ENCODE measurements at places on chromosomes 5 and 9. TPM values are rescaled to one million over a fixed set of nuclear protein-coding genes. Genes with fewer than 3 reads are reported as not detected.

- no peak for DNase-seq
Observed at GRCh38 chr5:117943541-117943940, 1044.8 kb downstream of the DTWD2 start.

DNA sequence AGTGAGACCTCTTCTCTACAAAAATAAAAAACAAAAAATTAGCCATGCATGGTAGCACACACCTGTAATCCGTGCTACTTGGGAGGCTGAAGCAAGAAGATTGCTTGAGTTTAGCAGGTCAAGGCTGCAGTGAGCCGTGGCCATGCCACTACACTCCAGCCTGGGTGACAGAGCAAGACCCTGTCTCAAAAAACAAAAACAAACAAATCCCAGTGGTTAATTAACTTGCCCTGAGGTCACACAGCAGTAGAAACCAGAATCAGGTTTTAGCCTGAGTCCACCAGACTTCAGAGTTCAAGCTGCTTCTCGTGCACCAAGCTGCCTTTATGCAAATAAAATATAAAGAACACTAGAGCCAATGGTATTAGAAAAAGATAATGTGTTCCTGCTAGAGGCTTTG, 169.7 kb downstream of the GOLPH3 start:
- DNase-seq, result no peak

DNA sequence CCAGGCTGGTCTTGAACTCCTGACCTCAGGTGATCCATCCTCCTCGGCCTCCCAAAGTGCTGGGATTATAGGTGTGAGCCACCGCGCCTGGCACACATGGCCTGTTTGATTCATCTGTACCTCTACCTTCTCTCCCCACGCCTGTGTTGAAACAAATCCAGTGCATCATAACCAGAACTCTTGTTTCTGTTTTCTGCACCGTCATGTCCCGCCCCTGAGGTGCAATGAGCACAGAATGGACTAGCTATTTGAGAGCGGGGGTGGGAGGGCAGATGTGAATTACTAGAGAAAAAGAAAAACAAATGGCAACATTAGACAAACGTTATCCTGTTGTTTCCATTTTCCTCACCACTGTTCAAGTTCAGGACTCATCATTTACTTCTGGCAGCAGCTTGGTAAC, 10.7 kb upstream of the FAM193B start:
- DNase-seq, result no peak

GRCh38 chr5:150945486-150945885, 40.7 kb upstream of the ZNF300 start:
- peak; percentile 16 for DNase-seq

DNA sequence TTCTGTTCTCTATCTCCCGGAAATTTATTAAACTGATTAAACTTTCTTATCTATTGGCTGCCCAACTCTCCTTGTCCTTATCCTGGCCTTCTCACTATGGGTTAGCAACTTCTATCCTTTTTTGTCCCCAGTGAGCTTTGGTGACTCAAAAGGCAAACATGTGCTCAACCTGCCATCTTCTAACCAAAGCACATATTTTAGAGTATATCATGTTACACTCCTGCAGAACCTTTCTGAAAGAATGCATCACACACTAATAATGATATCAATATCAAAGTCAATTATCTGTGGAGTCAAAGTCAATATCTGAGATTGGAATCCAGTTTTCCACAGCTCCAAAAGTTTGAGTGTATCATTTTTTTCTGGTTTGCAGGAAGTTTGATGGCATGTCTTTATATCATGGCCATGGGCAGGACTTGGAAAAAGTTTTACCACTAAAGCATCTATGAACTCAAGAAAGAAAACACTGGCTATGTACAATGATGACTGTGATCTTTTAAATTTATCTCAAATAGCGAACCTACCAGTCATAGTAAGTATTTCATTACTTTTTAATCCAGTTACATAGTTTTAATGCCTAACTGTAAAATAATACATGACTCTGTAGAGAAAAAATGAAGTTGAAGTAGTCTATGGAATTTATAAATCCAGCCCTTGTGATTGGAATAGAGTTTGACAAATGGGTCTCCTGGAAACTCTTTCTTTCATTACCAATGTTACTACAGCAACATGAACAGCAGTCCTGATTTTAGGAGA, 166.8 kb downstream of the DROSHA start:
- DNase-seq, result no peak

DNA sequence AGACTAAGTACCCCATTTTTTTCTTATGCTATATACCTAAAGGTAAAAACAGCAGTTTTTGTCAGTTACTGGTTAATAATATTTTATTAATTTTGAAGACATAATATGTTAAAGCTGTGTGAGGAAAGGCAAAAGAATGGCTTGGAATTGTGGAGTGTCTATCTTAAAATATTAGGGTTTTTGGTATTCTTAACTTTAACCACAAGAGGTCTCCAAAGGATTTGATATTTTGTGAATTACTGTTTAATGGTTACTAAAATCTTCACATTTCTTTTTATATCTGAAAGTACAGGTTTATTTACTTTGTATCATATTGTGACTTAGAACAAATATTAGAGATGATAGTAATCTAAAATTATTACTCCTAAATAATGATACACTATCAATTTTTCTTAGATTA, 32.0 kb upstream of the DHFR start:
- peak; percentile 21 for DNase-seq

- peak; percentile 82 for DNase-seq
Observed at GRCh38 chr9:123375469-123376132, 19.6 kb downstream of the CRB2 start.

DNA sequence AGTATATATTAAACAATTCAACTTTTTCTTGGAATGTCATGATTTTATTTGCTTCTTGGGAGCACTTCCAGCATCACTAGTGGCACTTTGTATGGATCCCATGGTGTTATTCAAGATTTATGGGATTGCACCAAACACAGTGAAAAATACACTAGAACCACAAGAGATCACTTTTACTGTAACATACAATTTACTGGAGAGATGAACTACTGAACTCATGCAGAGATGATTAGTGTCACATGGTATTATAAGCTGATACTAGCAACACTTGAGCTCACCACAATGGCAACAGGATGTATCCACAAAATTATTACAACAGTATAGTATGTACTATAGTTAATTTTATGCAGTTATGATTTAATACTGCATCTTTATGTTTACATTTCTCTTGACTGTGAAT, 16.3 kb upstream of the SLC36A2 start:
- DNase-seq, result no peak

DNA sequence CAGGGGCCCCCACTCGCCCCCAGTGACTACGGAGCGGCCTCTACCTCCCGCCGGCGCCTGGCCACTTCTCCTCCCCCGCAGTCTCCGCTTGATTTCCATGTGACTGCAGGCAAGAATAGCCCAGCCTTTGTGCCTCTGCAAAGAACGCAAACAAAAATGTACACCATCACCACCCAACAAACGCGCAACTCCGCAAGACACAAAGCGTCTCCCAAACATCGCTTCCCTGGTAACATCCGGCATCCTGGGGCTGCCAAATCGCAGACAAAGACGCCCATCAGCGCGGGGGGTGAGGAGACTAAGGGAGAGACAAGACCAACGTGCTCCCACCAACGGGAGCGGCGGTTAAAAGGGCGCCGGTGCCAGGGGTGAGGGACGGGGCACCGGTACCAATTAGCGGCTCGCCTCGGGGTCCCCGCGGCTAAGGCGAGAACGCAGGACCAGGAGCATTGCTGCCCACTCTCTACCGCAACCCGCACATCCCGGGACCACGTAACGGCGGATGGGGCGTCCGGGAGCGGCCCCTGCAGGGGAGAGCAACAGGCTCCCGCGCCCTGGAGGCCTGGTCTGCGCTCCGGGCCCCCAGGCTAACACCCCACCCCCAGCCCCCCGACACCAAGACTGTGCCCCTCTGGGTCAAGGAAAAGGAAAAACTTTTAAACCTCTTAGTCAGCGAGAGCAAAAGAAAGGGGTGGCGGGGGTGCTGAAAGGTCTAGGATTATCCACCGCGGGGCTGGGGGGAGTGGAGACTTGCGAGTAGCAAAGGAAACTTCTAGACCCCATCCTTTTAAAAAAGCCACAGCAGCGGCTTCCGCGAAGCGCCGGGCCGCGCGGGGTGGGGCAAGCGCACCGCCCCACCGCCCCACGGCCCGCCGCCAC, 885 bp downstream of the MPDZ start:
- DNase-seq, result peak; percentile 51

DNA sequence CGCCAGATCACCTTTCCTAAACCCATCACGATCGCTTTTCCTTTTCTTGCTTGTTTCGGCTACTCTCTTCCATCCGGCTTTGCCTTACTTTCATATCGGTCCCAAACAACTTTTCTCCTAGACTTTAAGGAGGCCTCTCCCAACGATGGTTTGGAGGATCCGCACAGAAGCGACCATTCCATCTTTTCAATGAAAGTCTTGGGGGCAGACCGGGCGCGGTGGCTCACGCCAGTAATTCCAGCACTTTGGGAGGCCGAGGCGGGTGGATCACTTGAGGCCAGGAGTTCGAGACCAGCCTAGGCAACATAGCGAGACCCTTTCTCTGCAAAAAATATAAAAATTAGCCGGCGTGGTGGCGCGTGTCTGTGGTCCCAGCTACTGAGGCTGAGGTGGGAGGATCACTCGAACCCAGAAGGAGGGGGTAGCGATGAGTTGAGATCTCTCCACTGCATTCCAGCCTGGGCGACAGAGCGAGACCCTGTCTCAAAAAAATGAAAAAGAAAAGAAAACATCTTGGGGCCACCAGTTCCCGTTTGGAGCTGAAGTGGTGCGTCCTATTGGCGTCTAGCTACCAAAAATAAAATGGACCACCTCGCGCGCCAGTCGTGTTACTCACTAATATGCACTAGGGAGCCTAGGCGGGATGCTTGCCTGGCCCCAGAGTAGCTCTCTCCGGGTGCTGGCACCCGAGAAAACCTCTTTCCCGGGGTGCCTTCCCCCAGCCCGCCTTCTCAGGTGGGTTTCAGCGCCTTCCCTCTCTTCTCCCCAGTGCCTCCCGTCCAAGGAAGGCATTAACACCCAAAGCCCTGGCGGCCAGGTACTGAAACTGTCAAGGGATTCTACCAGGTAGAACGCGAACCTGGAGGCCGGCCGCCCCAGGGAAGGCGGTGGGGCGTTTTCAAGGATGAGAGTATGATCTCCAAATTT, 800 bp upstream of the AP3B1 start:
- DNase-seq, result peak; percentile 10

GRCh38 chr9:136219276-136219675, 14.3 kb upstream of the LHX3 start:
- DNase-seq, result peak; percentile 96

DNA sequence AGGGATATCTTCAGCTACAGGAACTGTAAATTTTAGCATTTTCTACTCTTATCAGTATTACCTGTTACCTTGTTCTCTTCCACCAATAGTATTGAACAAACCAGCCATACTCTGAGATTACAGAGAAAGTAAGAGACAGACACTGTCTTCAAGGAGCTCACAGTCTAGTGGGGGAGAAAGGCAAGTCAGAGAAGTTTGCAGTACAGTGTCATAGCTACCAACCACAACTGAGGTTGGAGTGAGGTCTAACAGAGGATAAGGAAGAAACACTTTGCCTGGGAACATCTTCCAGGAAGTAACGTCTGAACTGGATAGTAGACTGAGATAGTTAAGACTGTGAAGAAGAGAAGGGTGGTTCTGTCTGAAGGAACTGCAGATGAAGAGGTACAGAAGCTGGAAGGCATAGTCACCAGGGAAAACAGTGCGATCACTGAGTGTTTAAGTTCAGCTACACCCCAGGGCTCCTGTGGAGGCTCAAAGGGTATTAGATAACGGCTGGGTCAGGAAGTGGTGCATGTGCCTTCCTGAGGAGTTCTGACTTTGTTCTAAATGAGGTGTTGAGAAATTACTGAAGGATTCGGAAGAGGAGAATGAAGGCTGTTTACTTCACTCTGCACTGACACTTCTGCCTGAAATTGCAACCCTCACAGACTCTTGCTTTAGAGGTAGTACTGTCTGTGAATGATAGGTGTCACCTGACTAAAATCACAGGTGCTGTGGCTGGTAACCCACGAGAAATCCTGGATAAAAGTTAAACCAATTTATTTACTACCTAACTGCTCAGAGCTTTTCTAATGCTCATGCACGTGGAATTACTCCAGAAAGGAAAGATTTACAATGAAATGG, 841.6 kb downstream of the MAT2B start:
- no peak for DNase-seq

GRCh38 chr5:16457451-16457850, 8.1 kb downstream of the ZNF622 start:
- DNase-seq, result no peak

DNA sequence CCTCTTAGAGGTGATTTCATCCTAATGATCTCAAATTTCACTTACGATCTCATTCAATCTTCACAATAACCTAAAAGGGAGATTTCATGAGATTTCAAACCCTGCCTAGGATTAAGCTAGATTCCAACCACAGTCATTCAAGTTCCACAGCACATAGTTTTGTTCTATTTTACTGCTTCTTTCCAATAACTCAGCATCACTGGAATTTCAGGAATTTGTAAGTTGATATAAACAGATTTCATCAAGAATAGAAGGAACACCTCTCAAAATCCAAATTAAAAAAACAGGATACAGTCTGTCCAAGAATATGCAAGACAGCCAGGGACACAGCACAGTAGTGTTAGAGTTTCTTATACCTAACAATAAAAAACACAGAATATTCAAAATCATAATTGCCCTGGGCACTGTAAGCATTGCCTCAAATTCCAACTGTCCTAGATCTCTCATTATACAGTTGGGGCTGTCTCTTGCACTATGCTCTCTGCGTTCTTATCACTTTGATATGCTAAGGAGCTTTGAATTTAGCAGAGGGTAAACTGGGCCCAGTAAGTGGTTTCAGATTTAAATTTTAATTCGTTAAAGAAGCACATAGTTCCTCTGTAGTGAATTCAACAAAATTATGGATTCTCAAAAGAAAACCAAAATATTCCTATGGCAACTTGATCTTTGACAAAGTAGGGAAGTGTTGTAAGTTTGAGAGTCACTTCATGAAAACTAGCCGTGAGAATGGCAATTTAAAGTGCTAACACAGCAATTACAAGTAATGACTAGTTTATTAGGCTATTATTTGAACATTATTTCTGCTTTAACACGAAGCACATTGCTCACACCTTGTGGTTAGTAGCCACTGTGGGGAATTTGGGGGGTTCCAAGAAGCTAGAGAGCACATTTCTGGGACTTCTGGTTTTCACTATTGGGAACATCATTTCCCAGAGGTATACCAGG, 478.6 kb upstream of the C9orf72 start:
- peak; percentile 36 for DNase-seq

Gene HACD4
- not detected for total RNA-seq

Gene PTGES
- total RNA-seq, result 3.3 TPM

Gene GABRP
- total RNA-seq, result not detected

Gene CDHR2
- 0.12 TPM for total RNA-seq

Gene ZNF618
- 3.4 TPM for total RNA-seq
